ENCODE measurements at places on chromosomes 12 and 14.

DNA sequence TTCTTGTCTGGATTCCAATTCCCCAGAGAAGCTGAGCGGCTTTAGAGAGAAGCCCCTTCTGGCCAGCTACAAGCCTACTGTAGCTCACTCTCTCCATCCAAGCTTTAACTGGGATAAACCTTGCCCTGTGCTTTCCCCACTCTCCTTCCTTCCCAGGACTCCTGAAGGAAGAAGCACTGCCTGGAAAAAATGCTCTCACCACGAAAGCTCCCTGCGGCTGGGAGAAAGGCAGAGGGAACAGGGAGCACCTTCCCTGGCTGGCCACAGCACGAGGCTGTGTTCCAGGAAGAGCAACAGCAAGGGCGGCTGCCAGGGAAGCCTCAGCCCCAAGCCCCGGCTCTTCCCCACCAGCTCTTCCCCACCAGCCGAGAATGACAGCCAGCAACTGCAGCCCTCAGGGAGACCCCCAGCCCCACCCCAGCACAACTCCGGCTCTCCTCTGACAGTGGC, 40.8 kb upstream of the PNMA1 start:
- DNase-seq, result no peak

- DNase-seq, result no peak
Measured at GRCh38 chr14:76882651-76883050, 56.4 kb downstream of the LRRC74A start.

DNA sequence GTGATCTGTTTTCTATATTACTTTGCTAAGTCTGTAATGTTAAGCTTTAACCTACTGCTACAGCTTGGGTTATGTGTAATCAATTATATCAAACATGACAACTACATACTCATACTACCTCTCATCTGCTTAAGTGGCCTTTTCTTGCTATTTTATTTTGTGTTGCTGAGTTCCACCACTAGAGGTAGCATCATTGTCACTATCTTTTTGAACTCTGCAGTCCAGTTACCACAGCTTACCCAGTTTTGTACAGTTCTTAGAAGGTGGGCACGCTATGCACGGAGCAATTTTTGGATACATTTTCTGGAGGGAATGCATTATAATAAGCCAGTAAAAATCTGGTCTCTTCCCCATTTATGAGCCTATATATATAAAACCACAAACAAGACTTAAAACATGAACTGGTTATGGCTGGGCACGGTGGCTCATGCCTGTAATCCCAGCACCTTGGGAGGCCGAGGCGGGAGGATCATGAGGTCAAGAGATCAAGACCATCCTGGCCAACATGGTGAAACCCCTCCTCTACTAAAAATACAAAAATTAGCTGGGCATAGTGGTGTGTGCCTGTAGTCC, 48.5 kb downstream of the SAV1 start:
- no peak for DNase-seq

DNA sequence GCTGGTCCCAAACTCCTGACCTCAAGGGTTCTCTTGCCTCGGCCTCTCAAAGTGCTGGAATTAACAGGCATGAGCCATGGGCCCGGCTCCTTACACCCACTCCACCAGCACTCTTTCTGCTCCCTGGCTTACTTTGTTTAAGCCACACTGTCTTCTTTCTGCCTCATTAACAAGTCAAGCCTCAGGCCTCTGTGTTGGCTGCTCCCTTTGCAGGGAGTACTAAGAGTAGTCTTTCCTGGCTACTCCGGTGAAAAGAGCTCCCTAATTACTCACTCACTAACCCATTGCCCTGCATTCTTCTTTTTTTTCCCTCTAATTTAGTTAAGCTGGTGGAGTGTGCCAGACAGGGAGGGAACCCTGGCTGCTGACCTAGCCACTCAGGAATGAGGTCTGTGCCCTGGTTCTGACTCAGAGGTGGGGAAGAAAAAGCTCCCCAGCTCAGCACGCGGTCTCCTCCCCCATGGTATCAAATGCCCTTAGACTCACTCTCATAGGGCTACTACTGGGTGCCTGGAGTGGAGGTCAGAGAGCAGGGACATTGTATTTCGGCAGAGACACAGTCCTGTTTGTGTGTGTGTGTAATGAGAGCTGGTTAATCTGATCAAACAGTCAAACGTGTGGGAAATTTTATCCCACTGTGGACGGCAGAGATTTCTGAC, 19.8 kb downstream of the GALNT6 start:
- peak; percentile 73 for DNase-seq

All from HuH-7.5 (cell line).